Activated CD8-positive, alpha-beta memory T cell treated with anti-CD3 and anti-CD28 coated beads for 4 hours (primary cell): ENCODE measurements at places on chromosomes 3 and 15.

GRCh38 chr3:51683566-51683965, 12.5 kb downstream of the TEX264 start:
- DNase-seq, result no peak

DNA sequence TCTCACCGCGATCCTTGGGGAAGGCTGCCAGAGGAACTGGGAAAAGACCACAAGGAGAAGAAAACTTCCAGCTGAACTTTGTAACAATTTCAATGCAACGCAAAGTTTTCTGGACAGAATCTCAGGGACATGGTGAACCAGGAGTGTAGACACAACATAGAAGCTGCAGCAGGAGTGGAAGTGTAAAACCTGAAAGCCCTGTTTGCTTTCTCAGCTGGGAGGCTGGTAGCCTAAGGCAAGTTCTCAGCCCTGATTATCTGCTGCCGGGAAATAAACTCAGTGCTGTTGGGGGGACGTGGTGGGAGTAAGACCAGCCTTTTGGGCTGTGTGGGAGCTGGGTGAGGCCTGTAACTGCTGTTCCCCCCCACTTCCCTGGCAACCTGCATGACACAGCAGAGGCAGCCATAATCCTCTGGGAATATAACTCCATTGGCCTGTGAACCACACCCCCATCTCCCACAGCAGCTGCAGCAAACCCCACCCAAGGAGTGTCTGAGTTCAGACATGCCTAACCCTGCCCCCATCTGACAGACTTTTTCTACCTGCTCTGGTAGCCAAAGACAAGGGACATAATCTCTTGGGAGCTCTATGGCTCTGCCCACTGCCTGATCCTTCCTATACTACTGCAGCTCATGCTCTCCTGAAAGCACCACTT, 106.7 kb downstream of the ZNF621 start:
- DNase-seq, result no peak

DNA sequence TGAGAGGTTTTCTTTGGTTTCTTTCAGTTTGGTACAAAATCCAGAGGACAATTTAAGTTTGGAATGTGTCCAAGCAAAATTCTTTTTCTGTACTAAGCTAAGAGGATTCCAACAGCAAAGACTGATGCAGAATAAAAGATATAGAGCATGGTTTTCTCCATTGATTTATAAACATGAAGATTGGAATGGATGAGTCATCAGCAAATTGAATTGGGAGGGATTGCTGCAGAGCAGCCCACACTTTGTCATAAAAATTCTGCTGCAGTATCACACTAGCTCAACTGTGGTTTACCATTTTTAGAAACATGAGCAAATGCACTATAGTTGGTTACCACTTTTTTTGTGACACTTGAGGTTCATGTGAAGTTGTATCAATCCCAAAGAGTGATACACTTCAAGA, 16.1 kb upstream of the LARP6 start:
- no peak for DNase-seq

DNA sequence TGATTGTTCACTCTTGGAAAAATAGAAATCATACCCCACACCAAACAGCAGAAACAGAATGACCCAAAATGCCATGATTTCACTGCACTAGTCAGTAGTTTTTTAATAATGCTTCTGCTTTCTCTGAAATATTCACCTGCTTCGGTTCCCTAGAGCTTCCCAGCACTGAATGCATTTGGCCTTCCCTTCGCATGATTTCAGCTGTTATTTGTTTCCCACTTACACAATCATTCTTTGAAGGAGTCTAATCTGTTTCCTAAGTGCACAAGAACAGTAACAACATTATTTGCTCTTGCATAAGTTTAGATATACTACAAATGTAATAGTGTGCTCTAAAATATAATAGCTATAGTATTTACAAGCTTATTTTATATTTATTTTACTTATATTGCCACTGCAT, 178.7 kb downstream of the STAC start:
- DNase-seq, result no peak

- DNase-seq, result no peak
Measured at GRCh38 chr3:129967761-129968160, 6.8 kb upstream of the TRH start.
